A549 treated with CORT108297 at 1 μM for 4 hours (cell line): ENCODE measurements at places on chromosomes 16 and 17. TPM values are rescaled to one million over a fixed set of nuclear protein-coding genes. Genes with fewer than 3 reads are reported as not detected.

The ASGR2 gene
- 0.14 TPM in 1 of 5 replicates, not detected in the others for total RNA-seq

The RFWD3 gene
- total RNA-seq: 33.5 to 39.7 TPM (median 36.6 TPM) in 5 replicates

The KRT17 gene
- 0.88 to 1.5 TPM (median 1.1 TPM) in 5 replicates for total RNA-seq

The DOC2B gene
- total RNA-seq: 0.77 to 1.8 TPM (median 1.2 TPM) in 5 replicates

The HBA2 gene
- 0.24 to 0.60 TPM (median 0.47 TPM) in 4 of 5 replicates, not detected in the other for total RNA-seq

The TBC1D26 gene
- 0.02 TPM in 1 of 5 replicates, not detected in the others for total RNA-seq

The MAP2K6 gene
- 7.4 to 10.8 TPM (median 9.4 TPM) in 5 replicates for total RNA-seq

The PRRT2 gene
- 0.24 to 0.51 TPM (median 0.30 TPM) in 5 replicates for total RNA-seq

The VASN gene
- 4.2 to 8.5 TPM (median 7.4 TPM) in 5 replicates for total RNA-seq

The SPATA22 gene
- total RNA-seq: not detected in 5 replicates

The LRRC75A gene
- total RNA-seq: 0.92 to 1.3 TPM (median 1.0 TPM) in 5 replicates

The TMC7 gene
- total RNA-seq: 7.2 to 10.8 TPM (median 9.9 TPM) in 5 replicates

The CEP112 gene
- 4.2 to 6.8 TPM (median 6.0 TPM) in 5 replicates for total RNA-seq

The SKAP1 gene
- total RNA-seq: 0.18 to 0.42 TPM (median 0.37 TPM) in 3 of 5 replicates, not detected in the others

The ABI3 gene
- not detected in 5 replicates for total RNA-seq

The MYCBPAP gene
- 0.53 to 1.0 TPM (median 0.69 TPM) in 5 replicates for total RNA-seq

The SLC13A2 gene
- total RNA-seq: 0.06 to 0.15 TPM (median 0.12 TPM) in 5 replicates

The SPSB3 gene
- total RNA-seq: 15.2 to 28.8 TPM (median 25.6 TPM) in 5 replicates

The ADAMTS18 gene
- 0.01 TPM in 2 of 5 replicates, not detected in the others for total RNA-seq

The CDH3 gene
- 0.12 to 0.60 TPM (median 0.23 TPM) in 5 replicates for total RNA-seq

The CES3 gene
- 1.8 to 2.3 TPM (median 2.1 TPM) in 5 replicates for total RNA-seq

The MYL11 gene
- 0.38 to 0.55 TPM (median 0.48 TPM) in 3 of 5 replicates, not detected in the others for total RNA-seq

The PRR35 gene
- total RNA-seq: 0.11 to 0.21 TPM (median 0.16 TPM) in 5 replicates

The TBC1D3G gene
- not detected in 5 replicates for total RNA-seq

The KRTAP9-8 gene
- total RNA-seq: not detected in 5 replicates

The BCL6B gene
- not detected in 5 replicates for total RNA-seq

The GNGT2 gene
- total RNA-seq: 0.43 to 0.63 TPM (median 0.46 TPM) in 5 replicates

The FBXO31 gene
- total RNA-seq: 15.1 to 25.1 TPM (median 21.9 TPM) in 5 replicates

The MYOCD gene
- total RNA-seq: 0.51 to 1.6 TPM (median 1.1 TPM) in 5 replicates

The HOXB3 gene
- total RNA-seq: 4.6 to 6.8 TPM (median 5.7 TPM) in 5 replicates

The KIF2B gene
- total RNA-seq: not detected in 5 replicates

The ST6GALNAC2 gene
- 0.31 to 0.87 TPM (median 0.51 TPM) in 5 replicates for total RNA-seq

The PRR11 gene
- 41.4 to 60.1 TPM (median 55.5 TPM) in 5 replicates for total RNA-seq

The PRSS21 gene
- total RNA-seq: 0.14 to 0.35 TPM in 2 of 5 replicates, not detected in the others

The TRAPPC1 gene
- total RNA-seq: 298 to 343 TPM (median 309 TPM) in 5 replicates

The KRT33B gene
- total RNA-seq: 0.09 to 0.10 TPM (median 0.10 TPM) in 3 of 5 replicates, not detected in the others

The GAST gene
- 0.21 to 0.34 TPM in 2 of 5 replicates, not detected in the others for total RNA-seq

The FBXW10 gene
- total RNA-seq: 0.92 to 1.7 TPM (median 1.3 TPM) in 5 replicates

The ABCC12 gene
- 0.05 to 0.16 TPM (median 0.12 TPM) in 4 of 5 replicates, not detected in the other for total RNA-seq

The UNC13D gene
- total RNA-seq: 4.5 to 5.2 TPM (median 5.0 TPM) in 5 replicates

The TNFRSF12A gene
- 461 to 723 TPM (median 621 TPM) in 5 replicates for total RNA-seq

The ADCY9 gene
- total RNA-seq: 6.4 to 9.2 TPM (median 7.4 TPM) in 5 replicates

The NOTUM gene
- 0.30 to 0.57 TPM (median 0.45 TPM) in 5 replicates for total RNA-seq

The SAMD14 gene
- 0.27 to 0.95 TPM (median 0.49 TPM) in 5 replicates for total RNA-seq

The KRT39 gene
- total RNA-seq: not detected in 5 replicates

The CD300LG gene
- total RNA-seq: not detected in 5 replicates

The KRTAP1-1 gene
- not detected in 5 replicates for total RNA-seq

The ACBD4 gene
- 6.4 to 8.9 TPM (median 8.3 TPM) in 5 replicates for total RNA-seq

The HSD17B1 gene
- total RNA-seq: 0.75 to 1.6 TPM (median 1.5 TPM) in 5 replicates

The PSMD12 gene
- total RNA-seq: 94.6 to 119 TPM (median 96.9 TPM) in 5 replicates

The CHST6 gene
- total RNA-seq: 0.10 to 0.15 TPM (median 0.13 TPM) in 5 replicates

The NCBP3 gene
- 27.8 to 30.8 TPM (median 30.5 TPM) in 5 replicates for total RNA-seq

The MT1G gene
- total RNA-seq: not detected in 5 replicates

The EPX gene
- total RNA-seq: 0.03 TPM in 1 of 5 replicates, not detected in the others

The TVP23A gene
- 0.05 to 0.15 TPM (median 0.11 TPM) in 5 replicates for total RNA-seq

The CXCL16 gene
- total RNA-seq: 15.4 to 19.5 TPM (median 18.5 TPM) in 5 replicates
